ENCODE measurements at places on chromosomes 5 and 9.

- no peak for DNase-seq
Measured at GRCh38 chr5:863244-863805, 12.5 kb upstream of the ZDHHC11 start.

GRCh38 chr5:114319821-114320220 lies 42.0 kb upstream of the KCNN2 start:
- DNase-seq: no peak

- DNase-seq: no peak
Measured at GRCh38 chr5:149056616-149057165, 6.2 kb downstream of the SH3TC2 start.

DNA sequence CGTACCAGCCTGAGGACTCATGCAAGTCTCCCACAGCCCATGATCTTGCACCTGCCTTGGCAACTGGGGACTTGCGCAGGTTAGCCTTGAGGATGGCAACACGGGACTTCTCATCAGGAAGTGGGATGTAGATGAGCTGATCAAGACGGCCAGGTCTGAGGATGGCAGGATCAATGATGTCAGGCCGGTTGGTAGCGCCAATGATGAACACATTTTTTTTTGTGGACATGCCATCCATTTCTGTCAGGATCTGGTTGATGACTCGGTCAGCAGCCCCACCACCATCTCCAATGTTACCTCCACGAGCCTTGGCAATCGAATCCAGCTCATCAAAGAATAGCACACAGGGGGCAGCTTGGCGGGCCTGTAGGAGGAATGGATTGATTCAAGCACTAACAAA lies 13.0 kb downstream of the VCP start:
- DNase-seq: no peak

DNA sequence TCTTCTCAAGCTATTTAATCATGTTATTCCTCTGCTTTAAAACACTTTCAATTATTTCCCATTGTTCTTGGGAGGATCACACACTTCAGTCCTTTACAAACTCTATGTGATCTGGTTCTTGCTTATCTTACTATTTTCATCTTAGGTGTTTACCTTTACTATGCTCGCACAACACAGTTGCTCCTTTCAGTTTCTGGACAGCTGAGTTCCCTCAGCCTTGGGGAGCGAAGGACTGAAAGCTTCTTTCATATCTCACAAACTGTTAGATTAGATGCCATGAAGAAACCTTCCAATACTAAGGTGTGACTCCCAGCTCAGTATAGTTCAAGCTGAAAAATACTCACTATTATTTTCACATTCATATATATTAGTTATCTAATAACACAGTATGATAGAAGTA lies 117.9 kb downstream of the CDC42SE2 start:
- no peak for DNase-seq
